ENCODE measurements at places on chromosomes 16 and 17.
A peak's percentile ranks its signal among the peaks of the same experiment; 100 is the strongest.

DNA sequence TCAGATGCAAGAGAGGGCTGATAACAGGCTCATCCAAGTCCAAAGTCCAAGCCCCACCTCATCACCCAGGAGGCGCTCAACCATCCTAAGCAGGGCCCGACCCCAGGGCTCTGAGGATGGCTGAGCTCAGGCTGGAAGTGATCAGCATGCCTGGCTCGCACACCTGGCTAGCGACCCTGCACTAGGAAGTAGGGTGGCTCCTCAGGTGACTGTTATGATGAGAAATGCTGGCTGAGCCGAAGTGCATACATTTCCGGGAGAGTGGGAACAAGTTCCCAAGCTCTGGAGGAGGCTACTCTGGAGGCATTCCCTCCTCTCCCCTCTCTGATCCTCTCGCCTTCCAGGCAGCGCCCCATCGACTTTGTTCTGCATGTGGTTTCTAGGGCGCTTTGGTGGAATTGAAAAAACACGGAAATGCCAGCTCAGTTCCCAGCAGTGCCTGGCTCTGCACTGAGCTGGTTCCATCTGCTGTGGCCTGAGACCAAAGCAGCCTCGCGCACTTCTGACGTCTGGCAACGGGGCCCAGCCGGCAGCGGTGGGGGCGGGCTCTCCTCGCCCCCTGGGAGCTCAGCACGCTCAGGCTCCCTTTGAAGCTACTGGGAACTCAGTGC, 130.3 kb downstream of the IRF8 start:
- no peak for DNase-seq

- no peak for DNase-seq
Observed at GRCh38 chr16:1758923-1759322, 12.4 kb downstream of the NME3 start.

- no peak for DNase-seq
Observed at GRCh38 chr16:55036371-55036821, 105.7 kb downstream of the IRX5 start.

- no peak for DNase-seq
Observed at GRCh38 chr17:75433218-75433783, 23.1 kb upstream of the TMEM94 start.

- DNase-seq = no peak
Observed at GRCh38 chr16:52497067-52497816, 49.7 kb downstream of the TOX3 start.

DNA sequence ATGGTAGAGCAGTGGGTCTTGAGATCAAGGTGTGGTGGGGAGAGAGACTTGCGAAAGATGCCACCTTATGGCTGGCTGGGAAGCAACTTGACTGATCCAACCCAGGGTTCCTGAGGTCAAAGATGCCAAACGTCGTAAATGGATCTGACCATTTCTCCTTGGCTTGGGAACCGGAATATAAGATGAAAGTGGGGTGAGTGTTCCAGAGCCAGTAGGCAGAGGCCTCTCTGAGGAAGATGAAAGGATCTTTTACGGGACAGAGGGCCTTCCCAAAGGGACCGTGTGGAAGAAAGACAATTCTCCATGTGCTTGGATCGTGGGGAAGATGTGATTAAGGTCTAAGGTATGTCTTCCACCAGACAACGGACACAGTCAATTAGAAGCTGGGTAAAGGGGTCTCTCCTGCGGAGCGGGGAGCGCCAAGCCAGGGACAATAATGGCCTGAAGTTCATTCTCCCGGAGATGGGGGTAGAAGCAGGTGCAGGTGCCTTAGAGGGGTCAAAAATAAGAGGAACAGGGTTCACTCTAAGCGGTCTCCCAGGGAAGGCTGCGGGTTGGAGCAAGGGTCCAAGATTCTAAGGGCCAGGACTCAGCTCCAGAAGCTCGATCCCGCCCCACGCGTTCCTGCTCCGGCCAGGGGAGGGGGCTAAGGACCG, 800 bp downstream of the FXR2 start:
- DNase-seq = no peak

- no peak for DNase-seq
Observed at GRCh38 chr16:70604407-70605282, 41.7 kb upstream of the IL34 start.

DNA sequence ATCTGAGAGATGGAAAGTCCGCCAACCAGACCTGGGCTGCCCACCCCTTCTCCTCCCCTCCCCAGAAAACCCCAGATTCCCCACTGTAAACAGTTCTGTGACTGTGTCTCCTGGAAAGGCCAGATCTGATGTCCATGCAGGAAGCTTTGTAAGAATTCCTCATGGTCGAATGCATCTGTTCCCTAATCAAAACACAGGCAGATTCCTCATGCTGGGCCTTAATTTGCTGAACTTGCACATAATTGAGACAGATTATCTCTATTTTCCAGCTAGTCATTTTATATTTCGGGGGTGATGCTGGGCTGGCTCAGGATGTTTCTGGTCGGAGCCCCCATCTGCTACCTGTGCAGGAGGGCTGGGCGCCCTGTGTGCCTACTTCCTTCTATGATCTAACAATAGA, 233.6 kb upstream of the ASIC2 start:
- no peak for DNase-seq

DNA sequence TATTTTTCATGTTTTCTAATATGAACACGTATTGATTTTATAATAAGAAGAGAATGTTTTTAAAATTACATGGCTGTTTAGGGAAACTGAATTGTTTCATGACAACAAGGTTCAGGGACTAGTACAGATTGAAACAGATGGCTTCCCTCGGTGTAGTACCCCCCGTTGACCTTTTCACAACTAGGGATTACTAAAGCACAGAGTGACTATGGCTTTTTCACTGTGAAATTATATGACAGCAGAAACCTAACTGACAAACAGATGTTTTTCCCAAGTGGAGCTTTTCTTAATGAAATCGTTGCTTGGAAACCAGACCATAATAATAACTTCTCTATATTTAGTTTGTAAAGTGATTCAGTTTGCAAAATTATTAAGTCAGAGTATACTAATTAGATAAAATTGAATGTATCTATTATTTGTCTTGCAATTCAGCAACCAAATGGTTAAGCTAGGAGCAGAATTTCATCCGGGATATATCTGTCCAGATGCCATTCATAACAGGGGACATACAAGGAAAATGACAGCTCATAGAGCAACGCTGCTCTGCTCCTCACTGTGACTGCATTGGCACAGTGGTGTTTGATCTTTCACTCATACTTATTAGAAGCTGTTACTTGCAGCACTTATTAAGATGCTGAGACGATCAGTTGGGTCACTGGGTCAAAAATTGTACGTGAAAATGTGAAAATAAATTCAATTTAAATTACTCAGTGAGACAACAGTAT, 111.7 kb downstream of the TANGO6 start:
- DNase-seq = no peak

- no peak for DNase-seq
Observed at GRCh38 chr16:22961206-22961605, 147.2 kb downstream of the HS3ST2 start.

DNA sequence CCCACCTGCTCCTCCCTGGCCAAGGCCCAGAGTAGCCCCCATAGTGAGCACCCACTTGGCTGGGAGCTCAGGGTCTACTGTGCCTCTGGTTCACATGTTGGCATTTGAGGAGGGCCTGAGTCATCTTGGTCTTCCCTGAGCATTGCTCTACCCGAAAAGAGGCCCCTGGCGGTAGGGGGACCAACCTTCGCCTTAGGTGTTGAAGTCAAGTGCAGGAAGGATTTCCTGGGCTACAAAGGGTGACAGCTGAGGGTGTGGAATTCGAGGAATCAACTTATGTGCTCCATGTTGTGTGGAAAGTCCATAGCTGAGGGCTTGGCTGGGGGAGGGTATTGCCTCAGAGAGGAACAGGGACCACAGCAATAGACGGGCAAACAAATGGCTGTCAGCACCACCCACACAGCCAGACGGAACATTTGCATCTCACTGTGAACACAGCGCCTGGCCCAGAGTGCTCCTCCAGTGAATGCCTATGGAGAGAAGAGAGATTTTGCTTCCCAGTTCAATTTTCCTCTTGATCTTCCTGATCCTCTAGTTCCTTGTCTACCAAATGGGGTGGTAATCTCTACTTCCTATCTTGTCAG, 35.6 kb upstream of the NGFR start:
- DNase-seq = no peak

- DNase-seq = no peak
Observed at GRCh38 chr16:84323606-84324005, 28.9 kb downstream of the WFDC1 start.

DNA sequence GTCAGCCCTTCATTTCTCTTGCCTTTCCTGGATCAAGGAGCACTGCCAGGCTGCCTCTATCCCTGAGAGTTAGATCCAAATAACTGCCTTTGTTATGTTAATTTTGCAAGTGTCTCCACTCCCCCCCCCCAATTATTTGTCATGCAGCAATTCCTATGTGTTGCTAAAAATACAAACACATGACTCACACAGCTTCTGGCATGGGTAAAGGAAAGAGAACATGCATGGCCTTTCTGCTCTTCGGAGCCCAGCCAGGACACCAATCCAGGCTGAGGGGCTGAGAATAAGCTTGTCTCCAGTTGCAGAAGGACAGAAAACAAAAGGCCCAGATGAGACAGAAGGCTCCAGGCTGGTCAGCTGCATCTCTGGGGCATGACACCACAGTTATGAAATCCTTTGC, 148.0 kb upstream of the TNRC6C start:
- no peak for DNase-seq

GRCh38 chr17:1562176-1562643, 382 bp downstream of the PITPNA start:
- DNase-seq = no peak

GRCh38 chr16:48963306-48963705, 318.3 kb downstream of the CBLN1 start:
- no peak for DNase-seq

GRCh38 chr16:75281826-75282225, 30.4 kb upstream of the BCAR1 start:
- DNase-seq = no peak

GRCh38 chr17:5050278-5050677, 15.1 kb upstream of the SLC52A1 start:
- no peak for DNase-seq

DNA sequence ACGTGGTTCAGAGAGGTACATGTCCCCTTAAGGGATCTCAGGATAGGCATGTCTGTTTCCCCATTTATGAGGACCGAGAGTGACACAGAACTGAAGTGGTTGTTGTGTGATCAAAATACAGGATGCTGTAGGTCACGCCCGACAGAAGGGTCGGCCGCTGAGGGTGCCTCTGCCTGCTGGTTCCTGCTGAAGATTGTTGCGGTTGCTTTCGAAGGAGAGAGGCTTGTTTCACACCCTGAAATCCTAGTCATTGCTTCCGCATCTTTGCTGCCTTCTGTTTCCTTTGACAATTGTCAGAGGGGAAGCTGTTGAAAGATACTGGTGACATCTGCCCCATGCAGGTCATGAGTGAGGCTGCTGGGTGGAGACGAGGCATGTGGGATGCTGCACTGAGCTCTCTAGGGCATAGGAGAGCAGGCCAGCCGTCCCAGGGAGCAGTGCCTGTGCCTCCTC, 3.8 kb upstream of the NAT9 start:
- DNase-seq = peak; percentile 83

DNA sequence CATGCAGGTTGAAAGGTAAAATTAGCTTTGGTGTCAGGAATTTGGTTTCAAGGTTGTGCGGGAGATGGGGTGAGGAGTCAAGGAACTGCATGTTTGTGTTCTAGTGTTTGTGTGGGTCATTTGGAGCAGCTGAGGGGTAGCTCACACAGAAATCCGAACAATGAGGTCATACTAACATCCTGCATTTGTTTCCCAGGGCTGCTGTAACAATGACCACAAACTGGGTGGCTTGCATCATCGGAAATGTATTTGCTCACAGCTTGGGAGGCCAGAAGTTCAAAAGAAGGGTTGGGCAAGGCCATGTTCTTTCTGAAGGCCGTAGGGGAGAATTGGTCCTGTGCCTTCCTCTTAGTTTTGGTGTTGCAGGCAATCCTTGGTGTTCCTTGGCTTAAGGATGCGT, 287.4 kb downstream of the HAPSTR1 start:
- no peak for DNase-seq

DNA sequence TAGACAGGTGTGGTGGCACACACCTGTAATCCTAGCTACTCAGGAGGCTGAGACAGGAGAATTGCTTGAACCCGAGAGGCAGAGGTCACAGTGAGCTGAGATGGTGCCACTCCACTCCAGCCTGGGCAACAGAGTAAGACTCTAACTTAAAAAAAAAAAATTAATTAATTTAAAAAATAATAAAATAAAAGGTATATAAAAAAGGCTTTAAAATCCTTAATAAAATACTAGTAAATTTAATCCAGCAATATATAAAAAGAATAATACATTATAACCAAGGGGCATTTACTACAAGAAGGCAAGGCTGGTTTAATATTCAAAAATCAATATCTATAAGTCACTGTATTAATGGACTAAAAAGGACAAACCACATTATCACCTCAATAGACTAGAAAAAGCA, 44.8 kb upstream of the MNT start:
- no peak for DNase-seq

DNA sequence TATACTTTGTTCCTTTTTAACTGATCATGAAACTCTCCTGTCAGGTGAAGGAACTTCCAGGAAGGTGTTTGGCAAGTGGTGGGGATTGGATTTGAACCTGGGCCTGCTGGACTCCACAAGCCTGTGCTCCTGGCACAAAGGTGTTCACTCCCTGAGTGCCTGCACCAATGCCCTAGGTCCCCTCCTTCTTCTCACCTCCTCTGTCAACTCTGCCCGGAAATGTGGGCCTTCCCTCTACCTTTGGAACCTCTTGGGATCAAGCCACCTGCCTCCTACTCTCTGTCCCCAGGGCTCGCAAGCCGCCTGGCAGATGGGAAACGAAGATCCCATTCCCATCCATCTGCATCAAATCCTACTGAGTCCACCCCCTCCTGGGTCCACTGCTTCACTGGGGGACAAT, 40.0 kb downstream of the RTN4RL1 start:
- no peak for DNase-seq

GRCh38 chr16:2278272-2278608, 10.3 kb upstream of the RNPS1 start:
- no peak for DNase-seq

GRCh38 chr16:71778780-71779179, 29.9 kb downstream of the AP1G1 start:
- no peak for DNase-seq

DNA sequence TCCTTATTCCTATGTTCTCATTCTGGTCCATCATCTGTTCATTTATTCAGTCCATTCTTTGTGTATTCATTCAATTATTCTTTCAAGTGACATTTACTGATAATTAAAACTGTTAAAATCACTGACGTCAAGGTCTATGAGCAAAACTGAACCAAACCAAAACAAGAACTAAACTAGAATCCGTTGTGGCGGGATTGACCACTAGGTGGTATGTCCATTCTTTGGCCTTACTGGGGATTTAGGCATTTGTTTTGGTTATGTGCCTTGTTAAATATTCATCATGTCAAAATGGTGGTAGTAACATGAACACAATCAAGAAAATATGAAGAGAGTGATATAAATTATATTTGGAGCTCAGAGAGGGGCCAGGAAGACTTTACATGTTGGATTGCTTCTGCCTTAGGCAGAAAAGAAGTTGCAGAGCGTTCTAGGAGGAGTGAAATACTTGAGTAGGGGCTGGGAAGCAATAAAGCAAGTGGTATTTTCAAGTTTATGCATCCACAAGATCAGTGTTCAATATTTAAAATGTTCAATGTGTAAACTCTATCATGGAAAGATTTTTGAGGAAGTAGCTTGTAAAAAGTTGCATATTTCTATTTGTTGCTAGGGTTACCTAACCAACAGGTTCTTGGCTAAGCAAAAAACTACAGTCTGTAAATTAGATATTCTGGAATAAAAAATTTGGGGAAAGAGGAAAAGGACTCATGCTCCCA, 129.0 kb downstream of the CDH13 start:
- DNase-seq = no peak

Measured in CD4-positive, alpha-beta T cell treated with Interleukin-4 for 4 hours (primary cell).